ENCODE measurements at places on chromosomes 4 and X.

GRCh38 chrX:70322784-70323183, 32.9 kb downstream of the KIF4A start:
- no peak for DNase-seq

DNA sequence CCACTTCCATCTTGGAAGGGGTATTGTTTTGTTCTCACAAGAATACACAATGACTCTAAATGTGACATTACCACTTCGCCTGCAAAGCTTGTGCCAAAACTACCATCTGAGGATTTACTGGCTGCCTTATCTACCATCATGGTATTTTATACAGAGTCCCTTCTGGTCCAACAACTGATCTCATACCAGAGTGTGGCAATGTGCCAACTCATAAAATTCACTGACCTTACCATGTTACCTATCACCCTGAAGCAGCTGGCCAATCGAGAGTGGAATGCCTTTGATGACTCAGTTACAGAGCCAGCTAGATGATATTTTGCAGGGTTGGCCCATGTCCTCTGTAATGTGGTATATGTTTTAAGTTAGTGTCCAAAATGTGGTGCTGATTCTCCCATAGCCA, 3.8 kb upstream of the SERPINA7 start:
- no peak for DNase-seq

GRCh38 chr4:53228036-53228435, 137.8 kb downstream of the SCFD2 start:
- DNase-seq = no peak

GRCh38 chr4:74501579-74501978, 56.6 kb downstream of the AREG start:
- DNase-seq = no peak

DNA sequence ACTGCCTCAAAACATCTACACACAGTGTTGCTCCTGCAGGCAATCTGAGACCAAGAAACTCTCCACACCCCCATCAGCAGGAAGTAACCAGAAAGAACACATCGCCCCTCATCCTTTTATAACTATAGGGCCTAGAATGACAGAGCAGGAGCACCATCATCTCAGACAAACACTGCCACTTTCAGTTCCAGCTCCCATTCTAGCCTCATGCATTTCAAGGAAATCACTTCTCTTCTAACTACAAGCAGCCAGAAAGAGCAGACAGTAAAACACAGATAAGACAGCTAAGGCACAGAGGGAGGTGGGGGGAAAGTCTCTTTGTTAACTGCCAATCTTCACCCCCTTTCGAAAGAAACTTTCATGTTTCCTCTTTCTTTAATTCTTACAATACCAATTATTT, 102.6 kb upstream of the TENT5D start:
- no peak for DNase-seq

DNA sequence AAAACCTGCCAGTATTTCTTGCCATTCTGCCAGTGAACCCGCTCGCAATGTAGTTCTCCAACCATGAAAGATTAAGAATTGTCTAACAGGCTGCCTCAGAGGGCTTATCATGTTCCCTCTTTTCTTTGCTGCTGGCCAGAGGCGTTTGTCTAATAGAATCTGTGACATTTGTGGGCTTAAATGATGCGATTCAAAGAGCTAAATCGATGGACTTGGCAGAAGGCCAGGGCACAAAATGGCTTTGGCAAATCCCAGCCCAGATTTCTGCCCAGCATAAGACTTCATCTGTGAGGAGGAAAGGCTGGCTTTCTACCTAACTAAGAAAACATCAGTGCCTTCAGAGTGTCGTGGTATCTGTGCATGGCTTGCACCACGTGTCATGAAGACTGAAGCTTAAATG, 79.9 kb downstream of the TRPC5OS start:
- no peak for DNase-seq

DNA sequence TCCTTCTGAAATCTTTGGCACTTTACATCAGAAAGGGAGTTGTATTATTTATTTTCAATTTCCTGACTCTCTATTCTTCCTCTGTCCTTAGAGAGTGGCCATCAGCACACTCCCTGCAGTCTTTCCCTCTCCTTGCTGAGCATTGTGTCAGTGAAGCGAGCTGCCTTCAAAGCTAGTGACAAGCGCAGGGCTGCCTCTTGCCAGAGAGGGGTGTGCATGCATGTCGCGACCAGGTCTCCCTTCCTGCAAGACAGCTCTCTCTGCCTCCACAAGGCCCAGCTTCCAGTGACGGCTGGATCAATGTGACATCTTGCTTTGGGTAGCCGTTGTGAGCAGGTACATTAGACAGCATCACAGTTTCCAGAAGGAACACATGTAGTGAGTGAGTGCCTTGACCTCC, 810.9 kb upstream of the TENM3 start:
- no peak for DNase-seq

- DNase-seq = no peak
Measured at GRCh38 chrX:41259516-41259915, 74.4 kb upstream of the DDX3X start.

GRCh38 chr4:123913598-123913997, 517.0 kb downstream of the SPRY1 start:
- no peak for DNase-seq

DNA sequence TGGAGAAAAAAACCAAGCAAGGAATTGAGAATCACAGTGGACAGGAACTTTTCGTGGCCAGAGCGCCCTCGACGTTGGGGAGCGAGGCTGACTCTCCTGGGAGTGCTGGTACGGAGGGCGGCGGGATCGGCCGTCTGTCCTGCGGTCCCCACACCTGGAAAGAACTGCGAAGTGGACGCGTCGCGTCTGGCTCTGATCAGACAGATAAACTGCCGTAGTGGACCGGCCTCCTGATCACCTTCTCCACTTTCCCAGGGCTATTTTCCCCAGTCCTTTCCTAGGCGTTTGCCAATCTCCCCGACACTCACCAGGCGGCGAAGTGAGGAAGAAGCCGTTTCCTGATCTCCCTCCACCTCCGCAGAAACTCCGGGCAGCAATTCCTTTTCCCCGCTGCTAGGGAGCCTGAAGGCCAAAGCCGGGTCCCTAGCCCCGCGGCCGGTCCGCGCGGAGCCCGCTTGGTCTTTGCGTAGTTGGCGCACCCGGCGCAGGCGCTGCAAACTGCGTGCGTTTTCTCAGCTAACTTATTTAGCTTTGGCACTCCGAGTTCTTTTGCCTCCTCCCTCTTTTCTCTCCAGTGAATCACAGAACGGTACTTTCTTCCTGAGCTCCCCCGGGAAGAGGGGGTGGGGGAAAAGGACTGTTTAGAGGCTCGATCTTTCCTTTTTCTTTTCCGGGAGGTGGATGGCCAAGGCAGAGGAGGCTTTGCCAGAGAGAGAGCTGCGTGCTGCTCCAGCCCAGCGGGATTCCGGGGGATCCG, at the start of gene ARSJ:
Gene ARSJ, minus strand, starts transcription at position 500 of the 757 bp plus-strand sequence. CDS start 813 bp downstream, outside the sequence.
- DNase-seq = peak; percentile 24

DNA sequence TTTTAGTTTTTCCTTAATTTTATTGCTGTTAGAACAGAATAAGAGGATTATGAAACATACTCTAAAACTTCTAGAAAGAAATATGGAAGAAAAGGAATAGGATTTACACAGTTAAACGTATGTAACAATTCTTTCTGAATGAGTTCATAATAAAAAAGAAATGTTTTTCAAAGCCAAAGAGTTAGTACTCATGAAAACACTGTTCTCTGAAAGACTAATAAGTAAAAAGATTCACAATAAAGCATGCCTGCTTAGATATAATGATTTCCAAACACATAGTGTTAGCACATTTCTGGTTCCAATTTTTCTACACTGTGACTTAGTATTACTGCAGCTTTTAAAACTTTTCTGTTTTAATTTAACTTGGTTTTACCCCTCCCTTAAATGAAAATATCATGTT, 49.8 kb upstream of the PRSS48 start:
- no peak for DNase-seq

DNA sequence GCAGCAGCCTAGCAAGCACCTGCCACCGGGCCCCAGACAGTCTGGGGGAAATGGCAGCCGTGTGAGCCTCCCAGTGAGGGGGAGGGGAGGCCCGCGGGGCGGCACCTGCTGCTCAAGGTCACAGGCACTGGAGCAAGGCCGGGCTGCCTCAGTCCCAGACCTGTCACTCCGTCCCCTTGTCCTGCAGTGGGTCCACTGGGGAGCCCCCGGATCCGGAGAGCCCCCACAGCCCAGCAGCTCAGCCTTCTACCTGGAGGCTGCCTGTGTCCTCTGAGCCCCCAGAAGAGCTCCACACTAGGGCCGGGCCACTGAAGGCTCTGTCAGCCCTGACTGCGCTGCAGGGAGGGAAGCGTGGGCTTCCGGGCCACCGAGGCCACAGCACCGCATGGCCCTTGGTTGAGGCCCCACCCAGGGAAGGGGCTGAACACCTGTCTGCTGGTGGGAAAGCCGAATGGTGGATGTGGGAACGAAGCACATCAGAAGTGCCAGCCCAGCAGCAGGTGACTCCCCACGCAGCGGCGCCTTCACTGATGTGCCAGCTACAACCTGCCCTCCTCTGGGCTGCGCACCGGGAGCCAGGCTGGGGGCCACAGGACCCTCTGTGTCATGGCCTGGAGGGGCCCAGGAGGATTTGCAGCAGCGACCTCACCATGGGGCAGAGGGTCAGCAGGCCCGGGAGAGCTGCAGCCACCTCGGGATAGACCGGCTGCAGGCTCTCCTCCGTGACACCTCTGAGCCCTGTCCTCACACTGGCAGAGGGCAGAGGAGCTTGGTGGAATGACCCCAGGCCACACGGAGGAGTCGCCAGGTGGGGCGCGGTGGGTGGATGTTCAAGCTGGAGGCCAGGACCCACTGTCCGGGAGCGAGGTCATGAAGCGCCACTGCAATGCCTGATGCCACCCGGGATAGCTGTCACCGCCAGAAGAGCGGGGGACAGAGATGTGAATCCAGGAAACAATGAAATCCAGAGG, 35.0 kb upstream of the MXD4 start:
- DNase-seq = no peak

- no peak for DNase-seq
Measured at GRCh38 chrX:125651426-125651825, 331.8 kb downstream of the TEX13C start.

DNA sequence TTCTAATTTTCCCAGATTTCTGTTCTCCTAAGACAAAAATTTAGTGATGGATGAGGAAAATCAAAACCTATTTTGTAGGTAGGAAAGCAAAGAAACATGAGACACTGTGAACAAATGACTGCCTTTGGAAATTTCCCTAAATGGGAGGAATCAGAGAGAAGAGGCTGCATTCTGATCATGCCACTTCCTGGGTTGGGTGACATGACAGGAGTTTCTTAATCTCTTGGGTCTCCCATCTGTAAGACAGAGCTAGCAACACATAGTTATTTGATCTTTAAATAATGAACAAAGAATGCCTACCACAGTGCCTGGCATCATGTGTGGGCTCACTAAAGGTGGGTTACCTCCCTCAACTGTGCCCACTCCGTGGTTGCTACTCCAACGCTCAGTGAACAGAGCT, 57.1 kb downstream of the CCDC149 start:
- DNase-seq = no peak

DNA sequence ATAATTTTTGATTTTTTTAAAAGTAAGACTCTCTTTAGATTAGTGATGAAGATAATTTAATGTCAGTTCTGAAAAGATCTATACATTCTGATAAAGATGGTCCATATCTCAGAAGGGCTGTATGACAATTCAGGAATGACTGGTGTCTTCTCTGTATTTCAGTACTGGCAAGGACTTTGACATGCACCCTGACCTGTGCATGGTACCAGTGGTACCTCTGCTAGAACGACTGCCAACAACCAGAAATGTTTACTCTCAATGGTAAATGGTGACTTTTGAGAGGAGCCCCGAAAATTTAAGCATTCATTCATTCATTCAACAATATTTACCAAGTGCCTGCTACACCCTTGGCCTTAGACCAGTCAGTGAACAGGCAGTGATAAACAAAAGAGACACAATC, 4.8 kb downstream of the NR3C2 start:
- DNase-seq = no peak

DNA sequence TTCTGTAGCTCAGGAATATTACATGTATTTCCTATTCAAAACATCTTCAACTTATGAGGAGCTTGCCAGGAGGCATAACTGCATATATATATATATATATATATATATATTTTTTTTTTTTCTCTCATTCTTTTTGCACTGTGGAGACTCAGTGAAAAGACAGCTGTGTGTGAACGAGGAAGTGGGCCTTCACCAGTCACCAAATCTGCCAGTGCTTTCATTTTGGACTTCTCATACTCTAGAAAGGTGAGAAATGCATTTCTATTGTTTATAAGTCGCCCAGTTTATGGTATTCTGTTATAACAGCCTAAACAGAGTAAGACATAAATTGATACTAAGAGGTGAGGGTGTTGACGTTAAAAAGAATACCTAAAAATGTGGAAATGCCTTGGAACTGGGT, 710.6 kb downstream of the TRAM1L1 start:
- DNase-seq = no peak

DNA sequence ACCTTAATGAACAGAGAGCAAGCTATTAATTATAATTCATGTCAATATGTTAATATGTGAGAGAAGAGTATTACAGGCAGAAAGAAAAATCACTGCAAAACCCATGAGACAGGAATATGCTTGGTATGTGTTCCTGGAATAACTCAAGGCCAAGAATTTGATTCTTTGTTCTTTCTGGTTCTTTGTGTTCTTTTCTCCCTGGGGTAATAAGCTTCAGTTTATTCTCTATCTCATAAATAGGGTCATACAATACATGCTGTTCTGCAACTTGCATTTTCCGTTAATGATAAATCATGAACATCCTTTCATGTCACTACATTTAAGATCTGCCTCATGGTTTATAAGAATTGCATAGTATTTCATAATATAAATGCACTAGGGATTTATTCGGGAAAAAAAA, 16.8 kb upstream of the THOC2 start:
- no peak for DNase-seq

GRCh38 chr4:26322346-26322745, 1.5 kb downstream of the RBPJ start:
- no peak for DNase-seq

DNA sequence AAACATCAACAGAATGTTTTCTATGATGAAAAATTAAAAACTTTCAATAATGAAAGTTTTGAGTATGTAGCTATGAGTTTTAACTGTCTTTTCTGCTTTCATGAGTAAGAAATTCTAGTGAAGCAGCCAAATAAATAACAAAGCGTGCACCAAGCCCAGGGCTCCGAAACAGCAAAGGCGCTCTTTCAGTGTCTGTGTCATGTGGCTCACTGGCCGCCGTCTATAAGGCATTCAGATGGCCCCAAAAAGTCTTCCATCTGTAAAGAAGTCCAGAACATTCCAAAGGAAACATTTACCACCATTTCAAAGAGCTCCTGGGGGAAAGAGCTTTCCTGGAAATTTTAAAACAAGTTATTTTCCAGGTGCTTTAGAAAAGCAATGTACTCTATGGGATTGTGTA, 139.9 kb downstream of the AFAP1 start:
- DNase-seq = no peak

DNA sequence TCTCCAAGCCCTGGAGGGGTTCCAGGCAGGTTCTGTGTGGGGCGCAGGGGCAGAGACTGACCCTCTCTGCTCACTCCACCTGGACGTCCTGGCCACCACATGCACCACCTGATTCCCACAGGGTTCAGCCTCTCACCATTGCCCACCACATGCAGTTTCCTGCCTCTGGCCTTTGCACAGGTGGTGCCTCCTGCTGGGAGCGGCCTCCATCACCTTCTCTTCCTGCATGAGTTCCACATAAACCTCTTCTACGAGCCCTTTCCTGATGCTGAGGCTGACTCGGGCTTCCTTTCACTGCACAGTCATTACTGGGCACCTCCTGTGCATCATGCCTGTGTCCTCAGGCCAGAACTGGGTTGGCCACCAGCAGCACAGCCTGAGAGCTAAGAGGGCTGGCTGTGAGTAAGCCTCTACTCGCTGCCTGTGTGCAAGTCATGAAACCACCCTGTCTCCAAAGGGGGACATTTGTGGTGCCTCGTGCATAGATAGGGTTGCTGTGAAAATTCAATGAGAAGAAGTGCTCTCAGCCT, 19.9 kb downstream of the MAN2B2 start:
- DNase-seq = no peak

GRCh38 chr4:153427363-153428071, 38.6 kb upstream of the TMEM131L start:
- DNase-seq = no peak

Data from GOT3 (cell line).